Stimulated activated CD8-positive, alpha-beta memory T cell treated with anti-CD3 and anti-CD28 coated beads, Interleukin-15, amount 100 ng/mL, for 1 hour (primary cell): ENCODE measurements at places on chromosomes 11 and 22.

DNA sequence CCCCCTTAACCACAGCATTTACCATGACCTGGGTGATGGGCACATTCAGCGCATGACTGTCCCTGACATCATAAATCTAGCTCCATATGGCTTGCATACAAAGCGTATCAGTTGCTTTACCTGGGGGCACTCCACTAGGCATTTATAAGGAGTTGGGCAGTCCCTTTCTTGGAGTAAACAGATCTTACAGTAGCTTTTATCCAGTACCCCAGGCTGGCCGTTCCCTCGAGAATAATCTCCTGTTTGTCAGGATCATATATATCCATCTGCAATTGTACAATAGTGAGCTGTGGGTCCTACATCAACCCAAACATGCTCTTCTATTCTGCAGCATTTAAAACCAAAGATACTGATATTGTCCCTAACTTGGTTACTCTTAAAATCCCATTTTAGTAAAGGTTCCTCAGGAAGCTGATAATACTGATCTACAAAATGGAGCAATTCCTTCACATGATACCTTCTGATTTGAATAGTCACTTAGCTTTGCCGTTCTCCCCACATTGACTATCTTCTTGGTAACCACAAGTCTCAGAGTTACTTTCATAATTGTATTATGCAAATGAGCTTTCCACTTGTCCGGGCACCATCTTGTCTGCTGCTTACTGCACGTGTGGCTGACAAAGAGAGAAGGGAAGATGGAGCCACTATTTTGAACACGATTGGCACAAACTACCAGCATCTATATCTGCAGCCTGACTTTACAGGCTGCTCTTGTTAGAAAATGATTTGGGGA is 205.0 kb downstream of the CWF19L2 start:
- DNase-seq = no peak

- DNase-seq = no peak
These were observed 157.0 kb downstream of the CACNA1I start for GRCh38 chr22:39727541-39727940.

DNA sequence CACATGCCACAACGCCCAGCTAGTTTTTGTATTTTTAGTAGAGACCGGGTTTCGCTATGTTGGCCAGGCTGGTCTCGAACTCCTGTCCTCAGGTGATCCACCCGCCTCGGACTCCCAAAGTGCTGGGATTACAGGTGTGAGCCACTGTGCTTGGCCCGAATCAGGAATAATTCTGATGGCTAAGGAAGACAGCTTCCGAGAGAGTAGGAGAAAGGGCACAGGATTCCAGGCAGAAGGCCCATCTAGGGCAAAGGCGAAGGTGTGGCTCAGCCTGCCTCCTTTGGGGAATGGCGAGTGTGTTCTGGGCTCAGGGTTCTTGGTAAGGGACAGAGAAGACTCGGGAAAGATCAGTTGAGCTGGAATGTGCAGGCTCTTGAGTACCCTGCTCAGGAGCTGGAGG is 1.6 kb upstream of the SYCE3 start:
- no peak for DNase-seq

DNA sequence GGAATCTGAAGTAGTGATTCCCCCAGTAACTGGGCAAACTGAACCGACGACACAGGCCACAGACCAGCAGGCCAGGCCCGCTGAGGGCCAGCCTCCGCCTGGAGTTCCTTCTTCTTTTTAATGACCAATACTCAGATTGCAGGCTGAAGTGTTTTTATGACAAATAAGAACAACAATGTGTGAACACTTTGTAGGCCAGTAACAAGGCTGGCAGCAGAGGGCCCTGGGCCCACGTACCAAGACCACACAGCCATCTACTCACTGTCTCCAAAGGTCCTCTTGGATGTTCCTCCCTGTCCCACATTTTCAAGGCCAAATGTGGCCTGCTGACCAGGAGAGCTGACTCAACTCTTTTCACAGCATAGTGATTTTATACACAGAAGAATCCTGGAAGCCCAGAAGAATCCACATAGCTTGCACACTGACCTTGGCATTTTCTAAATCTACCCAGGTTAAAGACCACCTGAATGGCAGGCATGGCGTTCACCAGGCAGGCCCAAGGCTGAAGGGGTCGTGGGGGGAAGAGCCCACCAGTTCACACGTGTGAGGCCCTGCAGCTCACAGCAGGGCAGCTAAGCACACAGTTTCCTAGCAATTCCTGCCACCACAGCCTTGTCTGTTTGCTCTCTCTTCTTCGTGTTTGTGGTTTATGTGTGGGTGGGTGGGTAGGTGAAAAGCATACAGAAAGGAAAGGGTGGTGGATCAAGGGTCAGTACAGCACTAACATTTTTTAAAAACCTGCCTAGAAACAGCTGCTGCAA is 13.3 kb downstream of the SMCO4 start:
- no peak for DNase-seq
